ENCODE measurements at places on chromosomes 6 and 20.

GRCh38 chr6:56992703-56993102 is 37.8 kb downstream of the BEND6 start:
- no peaks in the 10 kb centered on the region for H3K27me3 ChIP-seq
- no peaks in the 10 kb centered on the region for H3K4me1 ChIP-seq
- no peak overlapping the region for H3K4me3 ChIP-seq
- H3K27ac ChIP-seq: no peak overlapping the region
- DNase-seq: no peak
- H3K36me3 ChIP-seq: no peaks in the 10 kb centered on the region

DNA sequence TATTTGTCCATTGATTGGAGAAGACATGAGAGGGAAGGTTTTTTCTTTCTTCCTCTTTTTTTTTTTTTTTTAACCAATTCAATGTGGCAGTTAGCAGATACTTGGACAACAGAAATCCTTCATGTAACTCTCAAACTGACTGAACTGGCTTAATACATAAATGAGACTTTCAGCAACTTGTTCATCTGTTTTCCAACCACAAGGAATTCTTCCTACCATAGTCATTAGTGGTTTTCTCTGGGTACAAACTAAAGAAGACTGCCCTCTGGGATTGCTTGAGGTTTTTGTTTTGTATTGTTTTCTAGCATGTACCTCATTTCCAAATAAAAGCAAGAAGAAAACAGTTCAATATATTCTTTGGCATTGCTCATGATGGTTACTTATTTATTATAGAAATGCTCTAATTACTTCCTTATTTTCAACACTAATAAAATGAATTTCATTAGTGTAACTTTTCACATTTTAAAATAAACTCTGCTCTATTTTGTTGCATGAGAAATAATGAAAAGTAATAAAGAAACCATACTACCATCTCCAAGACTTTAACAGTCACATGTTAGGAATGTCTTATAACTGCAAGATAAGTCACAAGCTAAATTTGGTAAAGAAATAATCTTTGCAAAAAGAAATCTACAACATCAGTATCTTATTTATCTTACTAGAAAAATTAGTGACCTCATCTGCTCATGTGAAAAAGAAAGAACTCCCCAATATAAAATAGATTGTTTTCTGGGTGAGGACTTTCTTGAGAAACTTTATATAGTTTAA is 52.0 kb downstream of the ME1 start:
- no peaks in the 10 kb centered on the region for H3K4me1 ChIP-seq
- no peaks in the 10 kb centered on the region for H3K36me3 ChIP-seq
- H3K4me3 ChIP-seq: no peak overlapping the region
- no peak overlapping the region for H3K27ac ChIP-seq
- DNase-seq: no peak

DNA sequence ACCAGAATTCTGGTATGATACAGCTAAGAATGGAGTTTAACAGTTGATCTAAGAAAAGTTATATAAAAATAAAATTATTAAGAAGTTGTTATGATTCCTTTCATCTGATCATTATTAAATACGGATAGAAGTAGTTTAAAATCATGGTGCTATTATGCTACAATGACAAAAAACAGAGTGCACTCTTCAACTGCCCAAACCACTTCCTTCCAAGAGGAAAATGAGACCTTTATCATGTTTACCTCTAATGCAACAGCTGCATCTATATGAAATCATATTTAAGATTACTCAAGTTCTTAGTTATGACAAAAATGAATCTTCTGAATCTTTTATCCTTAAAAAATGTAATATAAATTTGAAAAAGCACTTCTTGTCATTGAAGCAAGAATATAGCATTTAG is 31.2 kb downstream of the HACE1 start:
- no peaks in the 10 kb centered on the region for H3K27me3 ChIP-seq
- no peak overlapping the region for H3K27ac ChIP-seq
- no peak overlapping the region for H3K4me3 ChIP-seq
- DNase-seq: no peak
- H3K36me3 ChIP-seq: peaks cover 2% of the 10 kb centered on the region

- H3K4me1 ChIP-seq: no peaks in the 10 kb centered on the region
- no peak for DNase-seq
- H3K4me3 ChIP-seq: no peak overlapping the region
- H3K27ac ChIP-seq: no peak overlapping the region
- H3K27me3 ChIP-seq: no peaks in the 10 kb centered on the region
- no peaks in the 10 kb centered on the region for H3K36me3 ChIP-seq
These were observed 27.1 kb downstream of the GSTA2 start for GRCh38 chr6:52736145-52736544.

DNA sequence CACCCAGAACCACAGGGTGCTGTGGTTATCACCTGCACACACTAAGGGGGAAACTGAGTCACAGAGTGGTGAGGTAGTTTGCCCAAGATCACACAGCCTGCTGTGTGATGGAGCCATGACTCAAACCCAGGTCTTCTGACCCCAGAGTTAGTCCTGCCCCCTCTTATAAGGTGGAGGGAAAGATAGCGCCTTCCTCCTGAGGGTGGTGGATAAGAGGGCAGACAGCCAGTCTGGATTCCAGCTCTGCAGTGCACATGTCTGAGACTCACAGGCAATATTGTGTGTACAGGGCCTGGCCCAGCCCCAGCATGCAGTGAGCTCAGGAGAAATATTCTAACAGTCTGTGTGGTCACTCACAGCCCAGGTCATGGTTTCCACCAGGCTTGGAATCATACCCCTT is 393.7 kb downstream of the CDH4 start:
- DNase-seq: no peak
- H3K36me3 ChIP-seq: no peaks in the 10 kb centered on the region
- H3K4me3 ChIP-seq: no peak overlapping the region

DNA sequence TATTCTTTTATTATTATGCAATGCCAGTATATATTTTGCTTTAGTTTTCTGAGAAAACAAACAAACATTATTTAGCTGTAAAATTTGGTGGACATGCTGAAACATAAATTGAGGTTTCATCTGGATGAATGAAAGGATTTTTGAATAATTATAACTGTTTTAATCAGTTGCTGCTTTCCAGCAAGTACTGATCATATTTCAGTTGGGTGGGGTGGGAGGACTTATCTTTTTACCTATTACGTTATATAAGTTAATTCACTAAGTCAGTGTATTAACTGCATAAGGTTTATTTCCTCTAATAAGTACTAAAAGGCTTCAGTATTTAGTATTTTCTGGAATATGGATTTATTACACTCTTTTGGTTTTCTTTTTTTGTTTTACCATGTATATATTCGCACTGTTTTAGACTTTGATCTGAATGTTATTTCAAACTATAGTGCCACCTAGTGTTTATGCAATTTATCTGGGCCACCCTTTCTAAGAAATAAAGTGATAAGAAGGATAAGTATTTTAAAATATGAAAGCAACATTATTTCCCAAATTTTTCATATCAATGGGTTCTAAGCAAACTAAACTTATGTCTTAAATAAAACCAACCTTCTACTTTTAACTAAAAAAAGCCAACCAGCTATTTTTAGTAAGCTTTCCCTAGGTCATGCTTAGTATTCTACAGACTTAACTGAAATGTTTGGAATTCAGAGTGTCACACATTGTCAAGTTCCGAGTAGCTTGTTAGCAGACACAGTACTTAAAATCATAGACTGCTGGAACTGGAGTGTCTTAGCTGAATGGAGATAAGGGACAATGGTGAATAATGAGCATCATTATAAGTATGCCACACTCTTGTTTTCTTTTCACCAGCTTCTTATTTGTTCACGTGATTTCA is 105.4 kb upstream of the MCHR2 start:
- no peaks in the 10 kb centered on the region for H3K4me1 ChIP-seq
- peak; percentile 28 for DNase-seq
- H3K4me3 ChIP-seq: no peak overlapping the region
- H3K27me3 ChIP-seq: no peaks in the 10 kb centered on the region
- no peaks in the 10 kb centered on the region for H3K36me3 ChIP-seq
- no peak overlapping the region for H3K27ac ChIP-seq

- no peaks in the 10 kb centered on the region for H3K4me1 ChIP-seq
- H3K27ac ChIP-seq: no peak overlapping the region
- DNase-seq: no peak
These were observed 4.7 kb upstream of the PBOV1 start for GRCh38 chr6:138222901-138223546.

GRCh38 chr6:15131651-15132061 is 114.2 kb upstream of the JARID2 start:
- H3K4me1 ChIP-seq: no peaks in the 10 kb centered on the region
- H3K27me3 ChIP-seq: no peaks in the 10 kb centered on the region
- DNase-seq: peak; percentile 86
- no peaks in the 10 kb centered on the region for H3K36me3 ChIP-seq
- no peak overlapping the region for H3K27ac ChIP-seq

GRCh38 chr6:154506991-154507898 is 3.2 kb downstream of the CNKSR3 start:
- H3K4me1 ChIP-seq: peaks cover 3% of the 10 kb centered on the region
- no peaks in the 10 kb centered on the region for H3K36me3 ChIP-seq
- H3K27ac ChIP-seq: peak overlapping the region; percentile 24
- H3K4me3 ChIP-seq: peak overlapping the region; percentile 68

DNA sequence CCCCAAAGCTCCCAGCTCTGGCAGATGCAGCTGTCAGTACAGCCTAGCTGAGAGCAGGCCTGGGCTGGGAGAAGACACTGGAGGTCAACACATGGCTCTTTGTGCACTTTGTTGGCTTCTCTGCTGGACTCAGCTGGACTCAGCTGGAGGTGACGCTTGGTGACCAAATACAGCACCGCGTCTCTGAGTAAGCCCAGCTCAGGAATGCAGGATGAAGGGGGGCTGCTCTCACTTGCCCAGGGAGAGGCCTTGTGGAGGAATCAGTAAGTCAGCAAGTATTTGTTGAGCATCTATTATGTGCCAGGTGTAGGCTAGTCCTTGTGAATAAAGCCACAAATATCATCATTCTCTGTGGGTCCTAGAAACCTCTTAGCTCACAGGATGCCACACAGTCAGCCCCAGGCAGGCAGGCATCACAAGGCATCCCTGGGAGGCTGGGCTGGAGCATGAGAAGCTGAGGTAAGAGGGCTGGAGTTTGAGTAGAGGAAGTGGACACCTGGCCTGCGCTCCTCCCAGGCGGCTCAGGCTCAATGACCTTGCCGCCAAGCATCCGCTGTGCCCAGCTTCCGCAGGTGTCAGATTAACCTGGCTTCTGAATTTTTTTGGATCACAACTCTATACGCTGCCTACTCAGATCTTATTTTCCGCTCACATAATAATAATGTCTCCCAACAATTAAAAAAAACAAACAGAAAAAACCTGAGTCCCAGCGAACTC is 95.4 kb downstream of the TMEM170B start:
- H3K4me3 ChIP-seq: no peak overlapping the region
- no peaks in the 10 kb centered on the region for H3K4me1 ChIP-seq
- H3K36me3 ChIP-seq: no peaks in the 10 kb centered on the region
- no peak for DNase-seq
- no peak overlapping the region for H3K27ac ChIP-seq

- H3K4me3 ChIP-seq: no peak overlapping the region
- H3K4me1 ChIP-seq: peaks cover 2% of the 10 kb centered on the region
- H3K36me3 ChIP-seq: no peaks in the 10 kb centered on the region
- H3K27ac ChIP-seq: no peak overlapping the region
These were observed 96.3 kb downstream of the NFATC2 start for GRCh38 chr20:51446230-51446629.

DNA sequence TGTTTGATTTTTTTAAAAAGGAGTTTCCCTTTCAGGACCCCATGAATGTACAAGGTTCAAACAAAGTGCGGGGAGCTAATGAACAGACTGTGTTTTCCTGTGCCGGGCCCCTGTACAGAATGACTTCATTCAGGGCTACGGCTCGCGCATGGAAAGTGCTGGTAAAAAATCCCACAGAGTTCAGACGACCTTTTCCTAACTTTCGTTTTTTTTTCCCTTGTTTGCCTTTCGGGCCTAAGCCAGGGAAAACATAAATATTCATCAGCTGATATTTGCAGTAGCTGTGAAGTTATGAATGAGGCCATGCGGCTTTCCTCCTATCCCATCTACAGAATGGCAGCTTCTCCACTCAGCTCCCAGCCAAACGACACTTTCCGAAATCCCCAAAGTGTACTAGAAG is 74.0 kb downstream of the HAO1 start:
- DNase-seq: peak; percentile 38
- H3K27me3 ChIP-seq: no peaks in the 10 kb centered on the region
- H3K36me3 ChIP-seq: no peaks in the 10 kb centered on the region

DNA sequence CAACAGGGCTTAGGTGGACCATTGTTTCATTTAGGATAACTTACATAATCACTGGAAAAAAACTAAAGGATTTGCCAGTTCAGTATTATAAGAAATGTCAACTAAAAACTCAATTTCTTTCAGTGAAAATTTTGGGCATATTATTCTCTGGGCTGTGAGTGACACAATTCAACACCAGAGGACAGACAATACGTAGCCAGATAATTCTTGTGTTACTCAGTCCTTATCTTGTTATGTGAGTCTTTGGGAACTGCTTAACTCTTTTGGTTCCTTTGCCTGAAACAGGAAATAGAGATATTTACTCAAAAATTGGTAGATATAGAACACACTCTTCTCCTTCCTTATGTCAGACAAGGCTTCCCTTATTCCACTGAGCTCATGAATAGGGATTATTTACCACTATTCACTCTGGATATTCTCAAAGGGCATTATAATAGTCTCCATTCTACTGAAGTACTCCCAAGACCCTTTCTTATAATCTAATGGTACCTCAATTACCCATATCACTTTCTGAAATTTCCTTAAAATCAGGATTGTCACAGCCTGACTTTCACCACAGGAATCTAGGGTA is 4.9 kb upstream of the BEND6 start:
- no peaks in the 10 kb centered on the region for H3K36me3 ChIP-seq
- no peak overlapping the region for H3K4me3 ChIP-seq
- H3K4me1 ChIP-seq: peaks cover 6% of the 10 kb centered on the region
- H3K27me3 ChIP-seq: no peaks in the 10 kb centered on the region

GRCh38 chr20:5056801-5057599 is 55.7 kb upstream of the SLC23A2 start:
- no peaks in the 10 kb centered on the region for H3K27me3 ChIP-seq
- no peak overlapping the region for H3K4me3 ChIP-seq
- no peak for DNase-seq
- peak overlapping the region; percentile 17 for H3K27ac ChIP-seq
- H3K4me1 ChIP-seq: no peaks in the 10 kb centered on the region

DNA sequence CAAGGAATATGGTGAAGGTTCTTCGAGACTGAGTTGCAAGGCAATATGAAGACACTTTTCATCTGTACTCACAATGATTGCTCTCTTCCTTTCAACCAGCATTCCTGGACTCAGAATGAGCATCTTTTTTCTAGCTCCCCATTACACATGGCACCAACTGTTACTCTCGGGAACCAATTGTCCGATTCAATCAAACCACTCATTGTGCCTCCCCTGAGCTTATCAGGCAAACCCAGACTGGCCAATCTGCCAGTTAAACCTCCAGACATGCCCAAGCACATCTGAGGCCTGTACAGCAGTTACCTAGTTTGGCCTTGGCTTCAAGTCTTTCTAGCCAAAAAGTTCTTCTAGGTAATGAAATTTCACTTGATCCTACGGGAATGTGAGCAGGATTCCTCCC is 164.1 kb downstream of the ID4 start:
- no peak for DNase-seq
- H3K27me3 ChIP-seq: no peaks in the 10 kb centered on the region
- no peaks in the 10 kb centered on the region for H3K36me3 ChIP-seq
- H3K4me3 ChIP-seq: no peak overlapping the region

- H3K27ac ChIP-seq: no peak overlapping the region
- H3K4me3 ChIP-seq: no peak overlapping the region
- H3K36me3 ChIP-seq: no peaks in the 10 kb centered on the region
- DNase-seq: no peak
These were observed 29.8 kb downstream of the GFOD1 start for GRCh38 chr6:13457577-13457976.

GRCh38 chr6:111709615-111710398 is 104.1 kb upstream of the TRAF3IP2 start:
- H3K36me3 ChIP-seq: no peaks in the 10 kb centered on the region
- H3K27ac ChIP-seq: no peak overlapping the region
- H3K4me3 ChIP-seq: peak overlapping the region; percentile 22
- no peaks in the 10 kb centered on the region for H3K27me3 ChIP-seq
